ENCODE measurements at places on chromosomes 16 and 17.
A peak's percentile ranks its signal among the peaks of the same experiment; 100 is the strongest.

DNA sequence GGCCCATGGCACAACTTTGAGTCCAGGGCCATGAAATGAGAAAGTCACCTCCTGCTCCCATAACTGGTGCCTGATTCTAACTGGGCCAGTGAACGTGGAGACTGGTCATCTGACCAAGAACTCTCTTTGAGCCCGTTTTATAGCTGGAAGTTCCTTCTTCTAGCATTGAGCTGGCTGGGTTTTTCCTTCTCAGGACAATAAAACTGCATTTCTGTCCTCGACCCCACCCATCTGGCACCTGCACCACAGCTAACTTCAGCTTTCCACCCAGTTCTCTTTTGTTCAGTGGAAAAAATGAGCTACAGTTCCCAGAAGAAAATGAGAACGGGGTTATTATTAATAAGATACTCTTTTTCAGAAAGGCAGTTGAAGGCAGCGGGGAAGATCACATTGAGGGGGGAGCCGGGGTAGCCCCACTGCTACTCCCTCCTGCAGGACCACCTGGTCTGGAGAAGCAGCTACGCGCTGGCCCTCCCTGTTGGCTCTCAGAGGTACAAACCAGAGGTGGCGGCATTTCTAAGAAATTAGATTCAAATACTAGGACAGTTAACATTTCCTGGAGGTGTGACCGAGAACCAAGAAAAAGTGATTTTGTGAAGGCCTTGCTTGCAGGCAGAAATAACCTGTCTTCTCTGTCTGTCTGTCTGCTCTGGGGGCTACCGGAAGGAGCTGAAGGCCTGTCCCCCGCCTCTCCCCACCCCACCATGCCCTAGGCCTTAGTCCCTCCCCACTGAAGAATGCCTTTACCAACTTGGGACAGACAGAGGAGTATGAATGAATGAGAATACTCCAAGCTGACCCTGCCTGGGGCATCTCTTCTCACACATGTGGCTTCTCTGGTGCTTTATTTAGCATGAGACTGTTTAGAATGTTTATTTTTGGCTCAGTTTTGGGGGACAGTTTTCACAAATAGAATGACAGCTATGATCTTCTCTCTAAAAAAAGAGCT is 123.9 kb downstream of the XYLT1 start:
- no peak for DNase-seq

DNA sequence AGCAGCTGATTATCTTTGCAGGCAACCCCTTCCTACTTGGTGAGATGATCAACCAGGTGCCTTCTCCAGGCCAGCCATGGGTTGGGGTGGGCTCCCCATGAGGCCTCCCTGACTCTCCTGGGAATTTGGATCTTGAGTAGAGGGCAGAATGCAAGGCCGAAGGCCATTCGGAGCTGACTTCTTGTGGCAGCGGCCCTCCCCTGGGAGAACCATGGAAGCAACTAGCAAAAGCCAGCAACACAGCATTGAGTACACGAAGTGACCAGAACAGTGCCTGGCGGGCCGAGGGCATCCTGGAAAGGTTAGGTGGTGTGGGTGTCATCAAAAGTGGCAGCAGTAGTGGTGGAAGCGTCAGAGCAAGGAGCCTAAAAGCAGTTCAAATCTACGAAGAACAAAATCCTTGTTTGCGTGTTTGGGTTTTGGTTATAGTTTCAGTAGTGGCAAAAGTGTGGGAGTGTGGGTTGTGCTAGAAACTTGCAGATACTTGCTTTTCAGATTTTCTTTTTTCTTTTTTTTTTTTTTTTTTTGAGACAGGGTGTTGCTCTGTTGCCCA is 2.0 kb upstream of the ALDH3A1 start:
- DNase-seq = no peak

GRCh38 chr16:9542165-9542755 is 450.8 kb downstream of the HAPSTR1 start:
- DNase-seq = no peak

DNA sequence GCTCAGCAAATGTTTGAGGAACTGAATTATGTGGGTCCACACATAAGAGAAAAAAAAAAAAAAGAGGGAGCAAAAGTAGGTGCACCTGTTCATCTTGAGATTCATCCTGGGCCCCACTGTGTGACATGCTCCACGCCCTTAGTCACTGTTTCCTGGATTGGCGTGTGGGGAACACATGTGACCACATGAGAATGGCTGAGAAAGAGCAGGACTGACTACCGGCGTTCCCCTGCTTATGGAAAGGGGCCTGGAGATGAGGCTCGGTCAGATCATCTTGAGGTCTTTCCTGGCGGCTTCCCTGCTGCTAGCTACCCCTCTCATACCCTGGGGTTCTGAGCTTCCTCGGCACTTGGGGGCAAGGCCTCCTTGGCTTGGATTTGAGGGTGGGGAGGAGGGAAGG is 3.9 kb downstream of the DEXI start:
- DNase-seq = no peak

DNA sequence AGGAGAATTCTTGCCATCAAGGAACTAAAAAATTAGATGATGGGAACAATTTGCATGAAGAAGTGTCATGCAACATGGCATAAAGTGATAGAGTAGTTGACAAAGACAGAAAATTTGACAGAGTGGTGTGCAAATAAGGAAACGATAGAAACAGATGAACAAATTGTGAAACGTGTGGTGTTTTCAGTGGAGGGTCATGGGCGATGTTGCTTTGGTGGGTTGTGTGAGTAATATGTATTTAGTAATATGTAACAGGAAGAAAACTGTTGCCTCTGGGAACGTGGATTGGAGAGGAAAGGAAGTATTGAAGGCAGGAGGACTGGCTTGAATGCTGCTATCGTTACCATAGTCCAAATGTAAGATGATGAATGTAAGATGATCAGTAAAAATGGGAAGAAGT is 3.6 kb downstream of the COX10 start:
- DNase-seq = no peak

DNA sequence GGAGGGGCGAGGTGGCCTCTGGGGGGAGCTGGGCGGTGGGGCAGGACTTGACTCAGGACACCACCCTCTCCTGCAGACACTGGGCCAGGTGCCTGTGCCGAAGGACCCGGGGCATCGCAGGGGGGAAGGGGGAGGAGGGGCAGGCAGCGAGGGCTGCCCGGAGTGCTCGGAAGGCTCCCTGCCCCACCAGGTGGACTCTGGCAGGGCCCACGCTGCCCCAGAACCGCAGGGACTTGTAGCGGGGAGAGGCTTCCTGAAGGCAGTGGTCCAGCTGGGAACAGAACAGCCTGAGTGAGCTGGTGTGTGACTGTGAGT is 4.4 kb upstream of the HCRT start:
- DNase-seq = no peak

DNA sequence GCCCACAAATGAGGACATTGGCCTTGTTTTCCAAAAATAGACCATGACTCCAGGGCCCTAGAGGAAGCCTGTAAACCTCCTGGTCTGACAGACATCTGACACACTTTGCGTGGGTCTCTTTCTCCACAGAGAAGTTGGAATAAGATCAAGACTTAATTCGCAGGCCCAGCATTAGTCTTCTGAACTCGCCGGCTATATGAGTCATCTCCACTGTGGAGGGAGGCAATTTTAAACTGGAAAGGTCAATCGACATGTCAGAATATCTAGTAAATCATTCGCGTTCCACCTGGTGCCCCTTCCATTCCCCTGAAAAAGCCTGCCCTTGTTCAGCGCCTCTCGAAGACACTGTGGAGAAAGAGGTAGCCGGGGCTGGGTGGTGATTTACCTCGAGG is 140.1 kb downstream of the CLEC16A start:
- DNase-seq = no peak

DNA sequence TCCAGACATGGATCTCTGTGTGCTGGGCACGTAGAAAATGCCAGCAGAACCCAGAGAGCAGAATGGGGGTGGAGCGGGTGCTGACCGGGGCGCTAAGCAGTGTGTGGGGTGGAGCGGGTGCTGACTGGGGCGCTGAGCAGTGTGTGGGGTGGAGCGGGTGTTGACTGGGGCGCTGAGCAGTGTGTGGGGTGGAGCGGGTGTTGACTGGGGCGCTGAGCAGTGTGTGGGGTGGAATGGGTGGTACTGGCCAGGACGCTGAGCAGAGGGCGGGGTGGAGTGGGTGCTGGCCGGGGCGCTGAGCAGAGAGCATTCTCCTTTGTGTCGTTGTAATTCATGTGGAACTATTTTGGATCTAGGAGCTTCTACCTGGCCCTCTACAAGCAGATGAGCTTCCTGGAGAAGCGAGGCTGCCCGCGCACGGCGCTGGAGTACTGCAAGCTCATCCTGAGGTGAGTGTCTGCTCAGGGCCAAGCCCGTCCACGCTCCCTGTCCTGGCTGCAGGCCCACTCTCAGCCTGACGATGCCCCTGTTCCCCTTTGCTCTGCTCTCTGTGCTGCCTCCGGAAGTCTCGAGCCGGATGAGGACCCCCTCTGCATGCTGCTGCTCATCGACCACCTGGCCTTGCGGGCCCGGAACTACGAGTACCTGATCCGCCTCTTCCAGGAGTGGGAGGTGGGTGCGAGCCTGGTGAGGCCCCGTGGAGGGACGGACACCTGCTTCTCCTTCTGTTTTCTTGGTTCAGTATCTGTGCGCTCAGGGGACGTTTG is 20.3 kb upstream of the MC1R start:
- no peak for DNase-seq

DNA sequence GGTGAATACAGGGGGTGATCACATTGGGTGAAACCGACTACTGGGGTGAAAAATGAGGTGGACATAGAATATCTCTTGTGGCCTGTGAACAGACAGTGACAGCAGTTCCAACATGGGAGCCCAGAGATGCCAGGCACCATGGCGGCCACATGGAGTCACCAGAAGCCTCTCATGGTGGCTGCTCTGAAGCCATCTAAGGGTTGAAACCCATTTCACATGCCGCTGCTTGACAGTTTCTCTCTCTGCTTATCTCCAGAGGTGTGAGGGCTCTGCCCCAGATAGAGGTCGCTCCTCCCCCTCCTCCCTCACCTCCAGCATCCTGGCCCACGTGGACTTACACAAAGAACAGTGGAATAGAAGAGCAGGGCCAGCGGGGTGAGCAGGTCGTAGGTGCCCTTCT is 37.9 kb upstream of the PIK3R6 start:
- DNase-seq = no peak

DNA sequence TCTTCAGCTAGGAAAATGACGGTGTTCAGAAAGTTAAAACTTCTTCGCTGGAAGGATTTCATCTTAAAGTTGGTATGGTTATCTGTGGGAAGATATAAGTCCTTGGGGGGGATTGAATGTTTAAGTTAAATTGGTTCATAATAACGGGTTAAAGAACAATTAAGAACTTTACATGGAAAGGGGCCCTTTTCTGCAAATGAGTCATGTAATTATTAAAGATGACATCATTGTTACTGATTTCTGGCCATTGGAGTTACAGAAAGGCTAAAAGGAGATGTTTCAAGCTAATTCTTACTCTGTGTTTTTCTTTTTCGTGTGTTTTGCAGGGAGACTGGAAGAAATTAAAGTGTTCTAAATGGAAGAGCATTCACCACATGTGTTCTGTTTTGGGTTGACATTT is 20.6 kb upstream of the ABCA3 start:
- DNase-seq = no peak

DNA sequence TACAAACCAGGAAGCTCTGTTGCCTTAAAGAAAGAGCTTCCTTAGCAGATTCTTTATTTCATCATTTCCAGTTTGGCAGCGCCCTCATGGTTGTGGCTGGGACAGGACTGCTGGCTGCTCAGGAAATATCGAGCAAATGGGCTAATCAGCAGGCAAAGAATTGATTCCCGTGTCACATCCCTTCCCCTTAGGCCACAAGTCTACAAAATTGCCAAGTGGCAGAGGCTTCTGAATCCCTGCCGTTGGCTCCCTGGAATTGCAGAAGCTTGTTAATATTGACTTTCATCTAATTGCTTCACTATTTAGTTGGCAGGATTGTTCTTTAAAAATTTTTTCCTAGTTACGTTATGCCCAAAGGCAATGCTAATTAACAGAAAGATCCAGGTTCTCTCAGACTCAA is 456.3 kb upstream of the ERCC4 start:
- no peak for DNase-seq

DNA sequence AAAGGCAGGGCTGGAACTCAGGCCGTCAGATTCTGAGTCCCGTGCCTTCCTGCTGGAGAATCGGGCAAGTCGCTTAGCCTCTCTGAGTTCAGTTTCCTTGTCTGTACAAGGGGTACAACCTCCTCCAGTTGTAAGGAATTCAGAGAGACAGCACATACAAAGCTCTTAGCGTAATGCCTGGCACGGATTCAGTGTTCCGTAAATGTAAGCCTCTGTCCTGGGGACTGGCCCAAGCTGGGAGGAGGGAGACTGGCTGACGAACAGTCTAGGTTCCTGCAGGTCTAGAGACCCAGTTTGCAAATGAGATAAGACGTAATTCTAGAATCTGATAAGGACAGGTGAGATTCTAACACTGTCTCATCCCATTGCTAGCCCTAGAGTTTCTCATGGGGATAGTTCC is 9.9 kb downstream of the METTL22 start:
- DNase-seq = no peak

DNA sequence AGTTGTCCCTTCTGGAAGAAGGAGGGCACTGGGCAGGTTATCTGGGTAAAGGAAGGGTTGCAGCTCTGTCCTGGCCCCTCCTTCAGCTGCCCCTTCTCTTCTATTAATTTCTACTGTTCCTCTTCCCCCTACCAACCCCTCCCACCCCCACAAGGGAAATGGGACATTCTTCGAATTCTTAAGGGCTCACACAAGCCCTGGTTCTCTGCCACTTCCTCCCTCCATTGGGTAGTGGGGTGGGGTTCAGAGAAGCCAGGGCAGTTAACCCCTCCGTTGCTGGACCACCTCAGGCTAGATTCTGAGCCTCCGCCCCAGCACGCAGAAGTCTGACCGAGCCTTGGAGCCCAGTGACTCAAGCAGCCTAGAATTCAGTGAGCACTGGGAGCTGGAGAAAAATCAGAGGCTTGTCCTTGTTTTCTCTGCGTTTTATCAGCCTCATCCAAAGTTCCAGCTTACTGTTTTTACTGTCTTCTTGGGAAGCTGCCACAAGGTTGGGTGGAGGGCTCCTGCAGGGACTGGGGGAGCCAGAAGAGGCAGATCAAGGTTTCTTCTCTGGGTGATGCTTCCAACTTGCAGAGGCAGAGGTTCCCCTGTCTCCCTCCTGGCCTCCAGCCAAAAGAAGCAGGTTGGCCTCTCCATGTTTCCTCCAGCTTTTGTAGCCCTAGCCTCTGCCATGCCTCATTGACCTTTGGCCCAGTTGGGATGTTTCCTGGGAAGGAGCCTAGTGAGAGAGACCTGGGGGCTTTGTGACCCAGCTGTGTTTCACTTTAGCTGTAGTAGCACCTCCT is 10.2 kb downstream of the LASP1 start:
- DNase-seq = no peak

DNA sequence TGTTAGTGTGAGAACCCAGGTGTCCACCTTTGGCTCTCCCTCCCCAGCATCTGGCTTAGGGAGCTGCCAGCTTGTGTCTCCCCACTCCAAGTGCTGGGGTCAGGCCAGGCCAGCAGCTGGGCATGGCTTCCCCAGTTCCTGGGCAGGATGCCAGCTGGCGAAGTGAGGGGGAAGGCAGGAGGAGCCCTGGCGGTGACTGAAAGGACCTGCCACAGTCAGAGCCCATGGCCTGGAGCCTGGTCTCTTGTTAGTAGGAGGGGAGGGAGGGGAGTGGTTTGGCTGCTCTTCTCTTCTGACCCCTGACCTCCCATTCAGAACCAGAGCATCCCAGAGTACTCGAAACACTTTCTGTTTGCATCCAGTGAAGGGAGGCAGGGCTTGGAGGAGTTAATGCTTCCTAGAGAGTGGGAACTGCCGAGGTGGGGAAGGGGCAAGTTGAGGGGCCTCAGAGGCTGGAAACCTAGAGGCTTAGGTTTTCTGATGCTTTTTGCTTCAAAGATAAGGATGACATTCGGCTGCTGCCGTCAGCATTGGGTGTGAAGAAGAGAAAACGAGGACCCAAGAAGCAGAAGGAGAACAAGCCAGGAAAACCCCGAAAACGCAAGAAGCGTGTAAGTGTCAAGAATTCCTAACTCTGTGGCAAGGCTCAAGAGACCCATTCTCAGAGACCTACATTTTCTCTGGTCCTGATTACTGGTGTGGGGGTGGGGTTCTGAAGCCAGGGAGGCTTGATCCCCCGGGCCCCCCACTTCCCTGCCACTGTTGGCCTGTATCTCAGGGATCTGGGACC is 772 bp downstream of the CHD3 start:
- peak; percentile 53 for DNase-seq
